Left ventricle myocardium superior (tissue), 1 donor: ENCODE measurements at places on chromosomes 12 and 14. TPM values are rescaled to one million over a fixed set of nuclear protein-coding genes. Genes with fewer than 3 reads are reported as not detected.

DNA sequence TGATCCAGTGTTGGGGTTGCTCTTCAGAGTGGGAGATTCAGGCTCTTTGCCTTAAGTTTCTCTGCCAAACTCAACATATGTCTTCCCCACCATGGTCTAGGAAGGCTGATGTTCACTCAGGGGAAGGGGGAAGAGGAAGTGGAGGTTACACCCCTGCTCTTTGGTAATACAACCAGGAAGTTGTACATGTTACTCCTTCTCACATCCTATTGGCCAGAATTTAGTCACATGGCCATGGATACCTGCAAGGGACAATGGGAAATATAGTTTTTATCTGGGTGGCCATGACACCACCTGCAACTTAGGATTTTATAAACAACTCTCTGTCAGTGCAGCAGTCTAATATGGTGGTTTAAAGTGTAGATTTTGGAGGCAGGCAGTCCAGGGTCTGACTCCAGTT, 150.9 kb downstream of the TBX5 start:
- no peak for DNase-seq

BATF gene
- 0.74 TPM for total RNA-seq

NELL2 gene
- total RNA-seq, result 0.50 TPM

ORAI1 gene
- total RNA-seq, result 10.1 TPM

DDX47 gene
- total RNA-seq, result 29.9 TPM
